T-helper 17 cell (primary cell): ENCODE measurements at places on chromosomes 3 and 15.

DNA sequence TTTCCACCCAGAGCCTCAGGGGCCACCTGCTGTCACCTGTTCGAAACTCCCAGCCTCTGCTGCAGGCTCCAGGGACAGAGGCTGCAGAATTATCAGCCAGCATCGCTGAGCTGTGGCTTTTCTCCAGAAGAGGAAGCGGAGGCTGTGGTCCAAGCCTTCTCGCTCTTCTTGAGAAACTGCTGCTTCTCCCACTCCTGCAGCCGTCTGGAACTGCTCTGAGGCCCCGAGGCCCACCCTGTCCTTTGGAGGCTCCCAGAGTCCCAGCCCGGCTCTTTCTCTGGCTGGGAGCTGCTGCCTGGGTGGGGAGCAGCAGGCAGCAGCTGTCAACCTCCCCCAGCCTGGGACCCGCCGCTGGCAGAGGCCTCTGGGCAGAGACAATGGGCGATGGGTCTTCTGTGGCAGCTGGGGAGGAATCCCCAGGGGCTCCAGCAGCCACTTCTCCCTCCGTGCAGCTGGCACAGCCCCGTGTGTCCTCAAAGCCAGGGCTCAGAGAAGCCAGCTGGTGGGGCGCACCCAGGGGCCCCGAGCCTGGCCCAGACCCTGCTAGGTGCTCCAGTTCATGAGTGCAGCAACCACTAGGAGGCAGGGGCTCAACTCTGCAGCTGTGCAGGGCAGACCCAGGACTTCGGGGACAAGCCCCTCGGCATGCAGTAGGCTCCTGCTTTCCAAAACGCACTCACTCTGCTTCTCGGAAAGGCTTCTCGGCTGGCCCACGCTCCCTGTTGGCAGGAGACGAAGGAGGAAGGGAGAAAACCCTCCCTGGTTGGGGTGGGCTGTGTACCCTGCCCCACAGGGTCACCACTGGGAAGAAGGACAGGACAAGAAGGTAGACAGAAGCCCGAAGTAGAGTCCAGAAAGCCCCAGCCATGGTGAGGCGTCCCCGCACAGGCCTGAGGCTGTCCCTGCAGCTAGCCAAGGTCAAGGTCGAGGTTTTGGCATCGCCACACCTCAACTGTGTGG is 49.9 kb upstream of the FURIN start:
- no peak for DNase-seq

DNA sequence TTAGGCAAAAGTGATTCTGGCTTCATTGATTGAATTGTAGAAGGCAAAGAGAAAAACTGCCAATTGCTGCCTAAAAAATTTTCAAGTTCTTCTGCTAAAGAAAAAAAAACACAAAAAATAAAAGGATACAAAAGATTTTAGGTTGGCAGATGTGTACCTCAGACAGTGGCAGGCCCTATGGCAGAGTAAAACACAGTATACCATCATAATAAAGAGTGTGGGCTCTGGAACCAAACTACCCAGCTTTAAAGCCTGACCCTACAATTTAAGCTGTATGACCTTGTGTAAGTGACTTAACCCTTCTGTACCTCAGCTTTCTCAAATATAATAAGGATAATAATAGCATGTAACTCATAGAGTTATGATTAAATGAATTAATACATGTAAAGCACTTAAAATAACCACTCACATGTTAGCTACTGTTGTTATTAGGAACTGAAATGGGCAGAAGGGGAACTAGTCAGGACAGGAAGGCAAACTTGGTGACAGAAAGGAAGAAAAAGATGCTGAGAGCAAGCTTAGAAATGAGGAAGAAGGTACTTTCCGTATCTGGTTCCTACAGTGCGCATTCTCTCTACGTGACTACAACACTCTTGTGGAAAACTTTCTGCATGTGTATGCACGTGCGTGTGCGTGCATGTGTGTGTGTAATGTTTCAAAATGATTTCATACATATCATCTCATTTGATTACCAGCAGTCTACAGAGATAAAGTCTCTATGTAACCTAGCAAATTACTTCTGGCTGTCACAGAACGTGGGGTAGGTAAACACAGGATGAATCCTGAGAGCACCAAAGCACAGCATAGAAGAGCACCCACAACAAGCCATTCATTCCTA is 13.6 kb upstream of the GATM start:
- no peak for DNase-seq

- DNase-seq: no peak
These were observed 564.7 kb downstream of the FOXP1 start for GRCh38 chr3:71018799-71019198.

DNA sequence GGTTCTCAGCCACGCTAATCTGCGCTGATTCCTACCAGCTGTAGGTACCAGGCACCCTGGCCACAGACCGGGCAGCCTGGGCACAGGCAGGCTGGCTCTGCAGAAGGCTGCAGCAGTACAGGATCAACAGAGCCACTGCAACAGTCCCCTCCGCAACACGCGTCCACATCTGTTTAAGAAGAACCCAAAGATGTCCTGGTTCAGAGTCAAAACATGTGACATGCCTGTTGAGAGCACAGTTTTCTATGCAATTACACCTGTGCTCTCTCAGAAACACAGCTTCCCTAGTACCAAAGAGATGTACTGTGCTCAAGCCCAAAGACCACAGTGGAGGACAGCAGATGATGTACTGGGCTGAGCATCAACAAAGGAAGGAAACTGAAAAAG is 18.8 kb downstream of the LRIG1 start:
- no peak for DNase-seq

DNA sequence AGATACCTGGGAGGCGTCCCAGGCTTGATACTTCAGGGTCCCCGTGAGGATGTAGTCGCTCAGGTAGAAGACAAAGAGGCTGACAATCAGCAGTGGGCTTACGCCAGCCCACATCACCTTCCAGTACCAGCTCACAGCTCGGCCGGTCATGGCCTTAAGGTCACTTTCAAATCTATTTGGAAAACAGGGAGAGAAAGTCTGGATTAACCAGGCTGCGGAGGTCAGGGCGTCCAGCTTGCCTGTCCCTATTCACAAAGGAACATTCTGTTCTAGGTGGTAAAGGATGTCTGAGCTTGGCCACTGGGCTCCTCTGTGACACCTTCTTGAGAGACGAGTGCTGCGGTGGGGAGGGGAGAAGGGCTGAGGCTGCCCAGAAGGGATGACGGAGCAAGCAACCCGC is 36.5 kb downstream of the SLC6A20 start:
- DNase-seq: no peak

GRCh38 chr3:111936191-111936841 is 42.5 kb upstream of the ABHD10 start:
- DNase-seq: no peak

DNA sequence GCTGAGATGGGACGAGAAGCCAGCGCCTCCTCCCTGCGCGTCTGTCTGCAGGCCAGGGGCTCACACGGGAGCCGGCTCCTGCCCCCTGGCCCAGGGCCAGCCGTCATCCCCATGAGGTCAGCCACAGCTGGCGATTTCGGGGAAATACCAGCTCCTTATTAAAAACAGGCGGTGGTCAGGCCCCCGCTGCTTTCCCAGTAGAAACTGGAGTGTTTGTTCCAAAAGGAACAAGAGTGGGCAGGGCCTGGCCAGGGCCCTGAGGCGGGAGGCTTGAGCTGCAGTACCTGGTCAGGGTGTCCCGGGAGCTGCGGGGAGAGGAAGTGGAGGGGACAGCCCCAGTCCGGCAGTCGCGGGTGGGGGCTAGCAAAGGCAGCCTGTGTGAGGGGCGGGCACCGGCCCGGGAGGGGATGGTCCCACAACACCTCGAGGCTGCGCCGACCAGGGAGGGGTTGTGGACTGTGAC is 17.8 kb downstream of the MYL3 start:
- DNase-seq: no peak

DNA sequence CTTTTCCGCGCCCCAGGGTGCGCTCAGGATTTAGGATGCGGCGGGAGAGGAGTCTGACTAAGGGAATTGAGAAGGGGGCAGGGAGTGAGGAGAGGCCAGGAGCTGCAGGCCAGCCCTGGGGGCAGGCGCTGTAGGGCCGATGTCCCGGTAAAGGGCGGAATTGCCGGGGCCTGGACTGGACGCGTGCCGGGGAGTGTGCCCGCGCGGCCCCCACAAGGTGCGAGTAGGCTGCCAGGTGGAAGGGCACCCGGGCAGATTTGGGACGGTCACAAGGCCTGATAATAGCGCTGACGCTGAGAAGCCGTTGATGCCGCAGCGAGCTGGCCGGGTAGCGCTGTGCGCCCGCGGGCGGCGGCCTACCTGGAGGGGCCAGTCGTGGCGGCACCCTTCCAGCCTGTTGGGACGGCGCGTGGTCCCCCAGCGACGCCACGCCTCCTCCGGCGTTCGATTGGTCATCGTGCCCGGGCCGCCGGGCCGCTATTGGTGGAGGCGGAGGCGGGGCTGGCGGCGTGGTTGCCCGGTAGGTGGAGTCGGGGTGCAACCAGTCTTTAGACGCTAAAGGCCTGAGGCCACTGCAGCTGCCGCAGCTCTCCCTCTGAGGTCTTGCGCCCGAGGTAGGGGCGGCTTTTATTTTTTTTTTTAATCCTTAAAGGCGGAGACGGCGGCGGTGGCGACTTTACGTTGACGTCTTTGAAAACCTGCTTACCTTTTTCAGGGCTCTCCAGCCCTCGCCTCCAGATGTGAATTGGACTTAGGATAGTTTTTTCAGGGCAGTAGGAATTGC is 903 bp downstream of the SLC25A38 start:
- DNase-seq: peak; percentile 93

GRCh38 chr3:39990532-39990931 is 181.1 kb downstream of the MYRIP start:
- DNase-seq: no peak

DNA sequence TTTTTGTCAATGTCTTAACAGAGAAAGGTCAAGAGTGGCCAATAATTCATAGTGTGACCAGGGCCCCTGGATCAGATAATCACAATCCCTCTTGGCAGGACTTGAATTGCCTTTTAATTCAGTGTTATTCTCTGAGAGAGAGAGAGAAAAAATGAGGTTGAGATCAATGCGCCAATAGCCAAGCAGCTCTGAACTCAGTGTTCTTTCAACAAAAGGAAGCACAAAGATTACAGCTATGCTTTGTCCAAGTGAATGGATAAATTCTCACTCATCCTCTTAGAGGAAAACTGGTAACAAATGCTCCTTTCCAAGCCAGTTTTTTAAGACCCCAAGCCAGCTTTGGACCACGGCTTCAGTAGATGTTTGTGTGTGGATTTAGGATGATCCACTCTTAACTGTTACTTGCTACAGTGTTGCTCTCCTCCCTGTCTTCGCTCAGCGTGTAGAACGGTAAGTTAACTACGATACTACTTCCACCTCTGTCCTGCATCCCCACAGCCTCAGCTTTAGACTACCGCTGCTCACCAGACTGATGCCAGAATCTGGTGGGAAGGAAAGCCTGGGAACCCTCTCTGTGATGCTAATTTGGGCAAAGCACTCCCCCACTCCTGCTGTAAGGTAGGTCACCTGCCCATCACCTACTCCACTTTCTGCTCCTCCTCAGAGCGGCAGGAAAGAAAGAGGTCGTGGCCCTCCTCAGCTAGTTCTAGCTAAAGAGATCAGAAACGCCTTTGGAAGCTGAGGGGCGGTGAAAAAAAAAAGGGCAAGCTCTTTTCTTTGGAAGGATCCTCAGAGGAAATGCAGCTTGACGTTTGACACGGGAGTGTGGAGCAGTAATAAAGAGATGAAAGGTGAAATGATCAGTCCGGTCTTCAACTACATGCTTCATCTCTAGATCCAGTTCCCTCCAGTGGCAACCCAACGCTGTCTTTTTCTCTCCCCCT is 46.8 kb upstream of the LPP start:
- DNase-seq: no peak

GRCh38 chr15:81023483-81024264 is 23.0 kb downstream of the TLNRD1 start:
- no peak for DNase-seq

DNA sequence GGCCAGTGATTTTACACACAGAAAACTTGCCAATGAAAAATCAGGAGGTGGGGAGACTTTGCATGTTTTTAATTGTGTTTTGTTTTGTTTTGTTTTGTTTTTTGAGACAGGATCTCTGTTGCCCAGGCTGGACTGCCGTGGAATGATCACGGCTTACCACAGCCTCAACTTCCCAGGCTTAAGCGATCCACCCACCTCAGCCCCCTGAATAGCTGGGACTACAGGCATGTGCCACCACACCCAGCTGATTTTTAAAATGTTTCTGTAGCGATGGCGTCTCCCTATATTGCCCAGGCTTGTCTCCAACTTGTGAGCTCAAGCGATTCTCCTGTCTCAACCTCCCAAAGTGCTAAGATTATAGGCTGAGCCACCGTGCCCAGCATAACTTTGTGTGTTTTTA is 46.0 kb downstream of the MEIS2 start:
- no peak for DNase-seq

DNA sequence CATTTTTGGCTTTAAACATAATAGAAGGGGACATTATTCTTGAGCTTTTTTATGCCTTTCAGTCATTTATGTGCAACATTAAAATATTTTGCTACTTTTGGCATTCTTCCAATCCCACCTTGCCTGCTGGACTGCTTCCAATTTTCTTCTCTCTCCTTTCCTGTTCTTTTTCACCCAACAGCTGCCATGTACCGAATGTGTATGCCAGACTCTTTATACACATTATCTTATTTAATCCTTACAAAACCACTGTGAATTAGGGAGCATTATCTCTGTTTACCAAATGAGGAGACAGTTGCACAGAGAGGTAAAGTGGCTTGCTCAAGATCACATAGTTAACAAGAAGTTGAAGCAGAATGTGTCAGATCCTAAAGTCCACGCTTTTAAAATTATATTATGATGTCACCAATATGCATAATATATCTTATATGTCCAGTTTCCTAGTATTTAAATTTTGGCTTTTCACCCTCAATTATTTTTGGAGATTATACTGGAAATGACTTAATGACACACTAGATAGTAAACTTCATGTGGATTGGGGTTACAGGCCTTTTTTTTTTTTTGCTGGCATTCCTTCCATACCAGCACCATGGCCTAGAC is 231.5 kb downstream of the THRB start:
- no peak for DNase-seq

GRCh38 chr3:14988988-14989394 is 41.6 kb downstream of the NR2C2 start:
- no peak for DNase-seq

- DNase-seq: no peak
These were observed 101.2 kb downstream of the ST8SIA2 start for GRCh38 chr15:92494806-92495336.

DNA sequence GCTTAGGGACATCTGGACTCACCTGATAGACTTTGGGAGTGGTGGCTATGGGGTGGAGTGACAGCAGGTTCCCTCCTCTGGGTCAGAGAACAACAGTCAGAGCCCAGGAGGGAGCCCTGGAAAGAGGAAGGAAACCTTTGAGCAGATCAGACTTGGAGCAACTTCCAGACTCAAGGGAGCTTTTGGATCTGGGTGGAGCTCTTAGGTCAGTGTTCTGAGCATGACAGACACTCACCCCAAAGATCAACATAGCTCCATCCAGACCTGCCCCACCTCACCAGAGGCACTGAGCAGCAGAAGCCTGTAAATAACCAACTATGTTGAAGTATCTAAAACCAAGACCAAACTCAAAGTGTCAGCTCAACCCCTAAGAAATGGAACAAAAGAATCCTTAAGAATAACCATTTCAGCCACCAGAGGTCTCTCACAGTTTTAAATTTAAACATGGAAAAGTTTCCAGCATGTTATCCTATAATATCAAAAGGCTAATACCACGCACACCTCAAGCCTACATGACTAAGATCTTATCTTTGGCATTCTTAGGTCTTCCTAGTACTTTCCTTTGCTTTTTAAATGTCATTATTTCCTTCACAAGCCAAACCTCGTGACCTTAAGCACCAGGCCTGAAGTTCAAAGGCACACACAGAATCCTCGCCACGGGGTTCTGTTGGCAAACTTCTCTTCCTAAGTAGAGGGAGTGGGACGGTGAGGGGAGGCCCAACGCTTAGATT is 56.4 kb downstream of the UMPS start:
- DNase-seq: no peak
